Activated CD4-positive, alpha-beta T cell treated with anti-CD3 and anti-CD28 coated beads, Interleukin-2, amount 50 U/mL, for 48 hours (primary cell): ENCODE measurements at places on chromosomes 6 and 20.

GRCh38 chr6:44797746-44798145 lies 410.2 kb downstream of the CDC5L start:
- no peak for DNase-seq

GRCh38 chr6:80519811-80520594 lies 413.5 kb downstream of the BCKDHB start:
- no peak for DNase-seq

GRCh38 chr20:51196991-51197651 lies 174.2 kb upstream of the KCNG1 start:
- no peak for DNase-seq

DNA sequence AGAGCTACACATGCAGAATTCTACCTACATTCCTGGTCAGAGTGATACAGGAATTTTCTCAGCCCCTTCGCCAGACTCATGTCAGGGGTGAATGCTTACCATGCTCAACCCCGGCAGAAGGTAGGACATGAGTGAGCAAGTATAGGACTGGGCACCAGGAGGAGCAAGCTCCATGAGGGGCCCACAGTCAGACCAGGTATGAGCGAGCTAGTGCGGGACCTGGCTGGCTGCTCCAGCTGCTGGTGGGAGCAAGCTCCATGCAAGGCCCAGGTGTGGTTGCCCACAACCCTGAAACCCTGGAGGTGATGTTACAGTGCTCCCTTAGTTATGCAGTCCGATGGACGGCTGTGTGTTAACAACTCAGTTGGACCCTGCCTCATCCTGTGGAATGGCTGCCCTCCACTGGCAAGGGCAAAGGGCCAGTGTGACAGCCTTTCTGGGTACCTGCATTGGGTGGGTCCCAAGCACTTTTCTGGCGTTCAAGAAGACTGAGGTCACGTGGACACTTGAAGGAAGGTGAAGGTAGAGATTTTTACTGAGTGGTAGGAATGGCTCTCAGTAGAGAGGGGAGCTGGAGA lies 503.5 kb upstream of the CITED2 start:
- no peak for DNase-seq

- DNase-seq = no peak
Measured at GRCh38 chr6:35498422-35499067, 1.7 kb upstream of the TEAD3 start.

DNA sequence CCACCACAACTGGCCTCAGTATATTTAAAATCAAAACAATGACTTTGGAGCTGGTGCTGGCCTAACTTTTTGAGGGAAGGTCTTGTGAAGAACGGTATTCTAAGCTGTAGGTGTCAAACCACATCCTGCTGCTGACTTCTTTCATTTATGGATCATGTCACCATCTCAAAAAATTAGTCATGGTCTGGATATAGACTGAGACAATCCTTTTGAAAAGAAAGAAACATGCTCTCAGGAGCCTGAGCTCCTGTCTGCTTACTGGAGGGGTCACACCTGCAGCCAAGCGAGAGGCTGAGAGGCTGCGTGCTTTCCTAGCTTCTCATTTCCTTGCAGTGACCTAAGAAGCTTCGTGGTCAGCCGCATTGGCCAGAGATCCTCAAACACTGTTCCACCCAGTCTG lies 55.2 kb downstream of the TIAM2 start:
- DNase-seq = peak; percentile 50

- no peak for DNase-seq
Measured at GRCh38 chr6:48916607-48917006, 546.4 kb downstream of the MMUT start.

DNA sequence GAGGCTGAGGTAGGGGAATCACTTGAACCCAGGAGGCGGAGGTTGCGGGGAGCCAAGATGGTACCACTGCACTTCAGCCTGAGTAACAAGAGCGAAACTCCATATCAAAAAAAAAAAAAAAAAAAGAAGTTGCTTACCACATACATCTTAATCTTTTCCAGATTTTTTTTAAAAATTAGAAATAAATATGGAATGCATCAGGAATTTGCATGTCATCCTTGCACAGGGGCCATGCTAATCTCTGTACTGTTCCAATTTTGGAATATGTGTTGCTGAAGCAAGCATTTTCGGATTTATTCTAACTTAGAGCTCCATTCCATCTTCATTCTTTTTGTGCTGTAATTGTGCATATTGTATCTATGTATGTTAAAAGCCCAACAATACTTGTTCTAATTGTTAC lies 62.5 kb downstream of the TRPC4AP start:
- DNase-seq = no peak

DNA sequence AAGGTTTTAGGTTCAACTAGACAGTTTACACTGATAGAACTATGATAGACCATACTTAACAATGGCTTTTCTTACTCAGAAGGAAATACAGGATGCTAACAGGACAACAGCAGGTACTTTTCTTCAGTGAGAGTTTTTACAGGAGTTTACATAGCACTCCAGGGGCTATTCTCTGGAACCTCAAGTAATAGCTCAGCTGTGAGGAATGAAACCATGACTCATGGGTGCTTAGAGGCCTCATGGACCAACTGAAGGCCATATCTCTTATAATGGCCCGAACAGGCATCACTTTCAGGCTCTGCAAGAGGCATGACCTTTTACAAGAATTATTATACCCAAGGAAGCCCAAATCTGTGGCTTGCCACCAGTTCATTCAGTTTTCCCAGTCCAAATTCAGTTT lies 31.8 kb downstream of the TREML1 start:
- DNase-seq = no peak
